ENCODE measurements at places on chromosomes 6 and 20.

GRCh38 chr6:47376930-47377329, 67.2 kb upstream of the TNFRSF21 start:
- no peak for DNase-seq

GRCh38 chr6:41733707-41734665, 1.4 kb downstream of the TFEB start:
- DNase-seq, result no peak

- DNase-seq, result no peak
Measured at GRCh38 chr6:165653196-165653595, 9.8 kb downstream of the PDE10A start.

- DNase-seq, result no peak
Measured at GRCh38 chr20:51345601-51346101, 196.9 kb downstream of the NFATC2 start.
